ENCODE measurements at places on chromosomes 12 and 14.

- DNase-seq, result no peak
- no peaks in the 10 kb centered on the region for H3K4me1 ChIP-seq
- H3K27me3 ChIP-seq, result no peaks in the 10 kb centered on the region
- H3K4me3 ChIP-seq, result no peak overlapping the region
Observed at GRCh38 chr12:24011927-24012507, 62.5 kb upstream of the SOX5 start.

GRCh38 chr12:96040305-96041133 lies 5.1 kb upstream of the LTA4H start:
- DNase-seq, result no peak
- peaks cover 18% of the 10 kb centered on the region for H3K4me1 ChIP-seq
- no peaks in the 10 kb centered on the region for H3K27me3 ChIP-seq
- no peak overlapping the region for H3K4me3 ChIP-seq

DNA sequence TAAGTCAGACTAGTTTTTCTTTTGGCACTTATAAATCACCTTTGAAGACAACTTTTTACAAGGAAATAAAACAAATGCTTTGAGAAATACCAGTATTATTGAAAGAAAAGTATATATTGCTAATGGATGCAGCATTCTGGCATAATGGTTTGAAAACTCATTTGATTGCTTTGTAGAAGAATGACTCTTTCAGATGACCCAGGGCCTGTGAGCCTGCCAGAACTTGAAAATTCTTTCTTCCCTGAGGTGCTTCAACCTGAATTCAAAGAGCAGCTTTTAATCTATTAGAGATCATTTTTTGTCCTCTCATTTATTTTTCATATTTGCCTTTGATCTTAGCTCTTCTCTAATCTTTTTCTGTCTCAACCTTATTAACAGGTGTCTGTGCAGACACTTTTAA lies 87.4 kb downstream of the LRRK2 start:
- DNase-seq, result no peak
- no peaks in the 10 kb centered on the region for H3K4me1 ChIP-seq
- no peak overlapping the region for H3K27ac ChIP-seq

- no peaks in the 10 kb centered on the region for H3K4me1 ChIP-seq
- no peaks in the 10 kb centered on the region for H3K36me3 ChIP-seq
- no peak overlapping the region for H3K4me3 ChIP-seq
- H3K27me3 ChIP-seq, result no peaks in the 10 kb centered on the region
Observed at GRCh38 chr14:100775831-100776591, 49.3 kb downstream of the DLK1 start.
